ENCODE measurements at places on chromosomes 7 and 10.
A peak's percentile ranks its signal among the peaks of the same experiment; 100 is the strongest.

DNA sequence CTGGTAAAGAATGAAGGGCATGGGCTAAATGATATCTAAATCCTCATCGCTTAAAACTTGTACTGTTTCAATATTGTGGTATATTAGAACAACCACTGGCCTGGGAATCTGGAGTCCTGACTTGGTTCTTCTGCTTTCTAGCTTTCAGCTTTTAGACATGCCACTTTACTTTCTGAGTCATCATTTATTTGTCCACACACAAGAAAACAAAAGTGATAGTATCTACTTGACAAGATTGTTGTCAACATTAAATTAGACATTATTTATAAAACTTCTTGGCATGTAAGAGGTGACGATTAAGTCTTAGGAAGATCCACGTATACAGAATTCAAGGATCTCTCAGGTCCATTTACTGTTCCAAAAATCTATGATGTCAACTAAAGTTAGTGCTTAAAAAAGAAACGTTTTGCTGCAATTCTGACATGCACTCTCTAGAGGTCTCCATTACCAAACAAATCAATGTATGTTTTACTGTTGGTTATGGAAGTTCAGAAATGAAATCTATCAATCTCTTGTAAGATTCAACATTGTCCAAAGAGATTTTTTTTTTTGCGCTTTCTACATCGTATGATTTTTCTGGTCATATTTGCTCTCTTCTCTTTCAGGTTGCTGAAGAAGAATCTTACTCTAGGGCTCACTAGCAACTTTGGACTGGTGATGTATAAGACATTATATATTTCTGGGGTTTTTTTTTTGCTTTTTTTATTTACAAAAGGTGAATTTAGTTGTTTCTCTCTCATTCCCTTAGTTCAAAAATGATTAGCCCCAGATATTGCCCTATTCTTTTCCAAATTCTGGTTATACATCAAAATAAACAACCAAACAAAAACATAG is 53.6 kb upstream of the DYNC1I1 start:
- peak; percentile 27 for DNase-seq

GRCh38 chr10:110171032-110171431 is 36.4 kb upstream of the MXI1 start:
- no peak for DNase-seq

GRCh38 chr10:5583525-5584175 is 58.9 kb downstream of the CALML3 start:
- peak; percentile 62 for DNase-seq

- DNase-seq, result no peak
Observed at GRCh38 chr7:132696332-132696731, 120.1 kb upstream of the PLXNA4 start.

DNA sequence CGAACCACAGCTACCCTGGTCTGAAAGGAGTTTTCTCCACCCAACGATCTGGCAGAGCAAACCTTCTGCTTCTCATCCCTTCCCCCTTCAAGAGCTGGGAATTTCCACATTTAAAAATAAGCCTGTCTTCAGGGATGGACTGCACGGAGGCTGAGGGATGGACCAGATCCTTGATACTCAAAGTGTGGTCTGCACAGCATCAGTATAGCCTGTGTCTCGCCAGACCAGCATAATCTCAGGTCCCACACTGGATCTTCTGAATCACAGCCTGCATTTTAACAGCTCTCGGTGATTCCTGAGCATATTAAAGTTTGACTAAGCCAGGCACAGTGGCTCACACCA is 7.1 kb downstream of the KCNMA1 start:
- DNase-seq, result no peak

- no peak for DNase-seq
Observed at GRCh38 chr10:34815185-34816084, at the start of gene PARD3. PARD3 (minus strand) TSS chr10:34815296; CDS start chr10:34814995, 301 bp downstream.

GRCh38 chr7:69166979-69167516 is 431.2 kb upstream of the AUTS2 start:
- DNase-seq, result peak; percentile 36

DNA sequence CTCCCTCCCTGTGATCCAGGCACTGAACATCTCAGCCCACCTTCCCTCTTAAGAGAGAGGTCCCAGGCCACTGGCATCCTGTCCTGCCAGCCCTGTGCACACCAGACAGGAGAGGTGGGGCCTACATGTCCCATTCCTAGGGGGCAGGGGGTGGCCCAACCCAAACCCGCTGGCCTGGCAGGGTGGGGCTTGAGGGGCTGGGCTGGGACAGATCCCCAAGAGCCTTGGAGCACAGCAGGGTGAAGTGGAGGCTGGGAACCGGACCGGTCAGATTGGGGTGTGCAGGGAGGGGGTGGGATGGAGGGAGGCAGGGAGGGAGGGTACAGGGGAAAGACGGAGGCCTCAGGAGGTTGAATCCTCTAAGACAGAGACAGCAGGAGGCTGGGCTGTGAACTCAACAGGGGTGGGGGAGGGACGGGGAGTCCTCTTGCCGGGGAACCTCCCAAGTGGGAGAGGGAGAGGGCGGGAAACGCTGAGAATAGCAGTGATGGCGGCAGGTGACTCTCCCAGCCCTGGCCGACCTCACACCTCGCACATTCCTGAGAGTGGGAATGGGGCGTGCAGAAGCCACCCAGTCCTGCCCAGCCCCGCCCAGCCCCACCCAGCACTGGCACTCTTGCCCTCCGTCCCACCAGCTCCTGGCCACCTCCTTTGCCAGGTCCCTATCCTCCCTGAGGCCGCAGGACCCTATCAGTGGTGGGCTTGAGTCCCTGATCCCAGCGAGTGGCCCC is 6.7 kb downstream of the TSC22D4 start:
- DNase-seq, result no peak

DNA sequence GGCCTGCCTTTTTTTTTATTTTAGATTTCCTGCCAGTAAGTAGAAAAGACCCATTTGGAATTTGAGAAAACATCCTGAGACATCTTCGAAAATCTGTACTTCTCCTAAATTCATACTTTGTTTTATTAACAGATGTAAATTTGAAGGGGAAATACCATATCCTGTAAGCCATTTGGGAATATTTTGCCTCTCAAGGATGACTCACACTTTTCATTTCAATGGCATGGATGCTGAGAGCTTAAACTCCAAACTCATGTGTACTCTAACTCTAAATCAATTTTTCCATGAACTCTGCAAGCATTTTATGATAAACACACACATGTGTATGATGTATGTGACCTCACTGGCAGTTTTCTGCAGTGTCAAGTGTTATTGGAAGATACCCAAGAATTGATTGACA is 89.0 kb downstream of the SEMA3A start:
- DNase-seq, result no peak

GRCh38 chr10:6006991-6007390 is 29.6 kb upstream of the IL15RA start:
- DNase-seq, result no peak

DNA sequence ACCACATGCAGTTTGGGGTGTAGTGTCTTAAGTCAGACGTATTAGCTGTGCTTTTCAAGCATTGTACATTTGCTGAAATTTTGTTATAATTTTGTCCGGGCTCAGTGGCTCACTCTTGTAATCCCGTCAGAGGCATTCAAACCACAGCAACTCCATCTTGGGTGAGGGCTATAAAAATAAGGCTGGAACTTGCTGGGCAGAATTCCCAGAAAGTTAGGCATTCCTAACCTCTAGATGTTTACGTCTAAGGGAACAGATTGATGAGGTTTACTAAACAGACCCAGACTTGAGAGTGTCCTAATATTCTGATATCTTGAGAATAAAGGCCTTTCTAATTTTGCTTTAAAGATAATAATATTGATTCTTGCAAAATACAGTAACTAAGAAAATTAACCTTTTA is 957.8 kb downstream of the NXPH1 start:
- DNase-seq, result no peak

GRCh38 chr7:40474790-40475680 is 340.2 kb downstream of the SUGCT start:
- DNase-seq, result no peak

GRCh38 chr7:36865019-36865418 is 140.7 kb upstream of the AOAH start:
- DNase-seq, result no peak

DNA sequence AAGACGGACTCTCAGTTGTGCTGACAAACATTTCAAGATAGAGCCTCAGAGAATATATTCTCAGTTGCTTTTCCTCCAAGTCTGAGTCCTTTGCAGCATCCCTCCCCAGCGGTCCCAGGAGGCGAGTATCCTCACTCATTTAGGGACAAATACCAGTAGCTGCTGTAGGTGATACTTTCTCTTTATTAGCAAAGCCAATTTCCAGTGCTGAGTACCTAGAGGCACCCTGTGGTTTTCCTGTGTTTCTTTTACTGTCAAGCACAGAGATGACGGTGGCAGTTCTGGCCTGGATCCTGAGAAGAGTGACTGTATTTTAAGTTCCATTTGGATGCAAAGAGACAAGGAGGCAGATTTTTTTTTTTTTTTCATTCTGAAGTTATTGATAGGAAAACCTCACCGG is 1058.4 kb downstream of the SORCS3 start:
- DNase-seq, result no peak

GRCh38 chr10:103280031-103280430 is 3.1 kb downstream of the INA start:
- DNase-seq, result no peak

GRCh38 chr7:45138433-45139267 is 18.9 kb upstream of the RAMP3 start:
- no peak for DNase-seq

DNA sequence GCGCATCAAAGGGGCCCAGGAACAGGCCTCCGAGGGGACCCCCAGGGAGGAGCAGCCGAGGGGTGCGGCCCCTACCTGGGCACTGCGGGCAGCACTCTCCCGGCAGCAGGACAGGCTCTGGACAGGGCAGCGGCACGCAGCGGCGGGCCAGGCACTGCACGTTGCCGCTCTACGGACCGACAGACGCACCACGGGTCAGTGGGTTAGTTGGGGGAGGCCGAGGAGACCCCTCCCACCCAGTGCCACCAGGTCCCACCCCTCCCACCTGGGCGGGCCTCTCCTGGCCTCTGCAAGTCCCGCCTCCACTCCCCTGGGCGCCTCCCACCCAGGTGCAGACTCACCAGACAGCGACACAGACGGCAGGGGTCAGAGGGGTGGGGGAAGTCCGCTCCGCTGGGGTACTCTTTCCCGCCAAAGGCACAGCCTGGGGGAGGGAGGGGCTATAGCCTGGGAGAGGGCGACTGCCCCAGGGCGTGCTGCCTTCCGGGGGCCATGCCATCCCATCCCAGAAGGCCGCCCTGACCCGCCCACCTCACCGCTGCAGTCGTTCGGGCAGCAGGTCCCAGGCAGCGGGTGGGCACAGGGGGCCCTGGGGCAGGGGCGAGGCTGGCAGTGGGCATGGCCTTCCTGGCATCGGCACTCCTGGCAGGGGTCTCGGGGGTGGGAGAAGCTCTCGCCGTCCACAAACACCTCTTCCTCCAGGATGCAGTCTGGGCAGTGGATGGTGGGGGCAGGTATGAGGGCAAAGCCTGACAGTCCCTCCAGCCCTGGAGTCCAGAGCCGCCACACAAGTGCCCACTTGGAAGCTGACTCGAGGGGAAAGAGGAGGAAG is 19.2 kb downstream of the KCP start:
- DNase-seq, result no peak

GRCh38 chr7:154423231-154423630 is 371.0 kb downstream of the DPP6 start:
- DNase-seq, result no peak

DNA sequence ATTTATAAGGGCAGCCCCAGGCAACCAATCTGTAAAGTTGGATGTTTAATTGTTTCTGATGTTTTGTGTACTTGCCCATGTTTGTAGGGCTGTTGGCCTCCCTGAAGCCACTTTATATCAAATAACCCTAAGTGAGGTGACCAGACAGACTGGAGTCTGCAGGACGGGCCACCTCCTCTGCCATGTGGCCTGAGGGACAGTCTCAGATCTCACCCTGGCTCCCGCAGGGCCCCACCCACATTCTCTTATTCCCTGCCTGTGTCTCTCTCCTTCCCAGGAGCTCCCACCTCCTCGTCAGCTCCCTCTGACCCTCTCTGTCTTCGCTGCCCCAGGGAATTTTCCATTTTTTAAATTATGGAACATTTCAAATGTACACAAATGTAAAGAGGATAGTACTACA is 9.5 kb upstream of the C10orf71 start:
- no peak for DNase-seq
